Omental fat pad (tissue), 4 donors: ENCODE measurements at places on chromosomes 1 and 21.

- DNase-seq = no peak
These were observed 7.7 kb downstream of the EXTL1 start for GRCh38 chr1:26029054-26029863.

GRCh38 chr1:222463059-222463730 lies 84.7 kb downstream of the HHIPL2 start:
- DNase-seq = no peak

DNA sequence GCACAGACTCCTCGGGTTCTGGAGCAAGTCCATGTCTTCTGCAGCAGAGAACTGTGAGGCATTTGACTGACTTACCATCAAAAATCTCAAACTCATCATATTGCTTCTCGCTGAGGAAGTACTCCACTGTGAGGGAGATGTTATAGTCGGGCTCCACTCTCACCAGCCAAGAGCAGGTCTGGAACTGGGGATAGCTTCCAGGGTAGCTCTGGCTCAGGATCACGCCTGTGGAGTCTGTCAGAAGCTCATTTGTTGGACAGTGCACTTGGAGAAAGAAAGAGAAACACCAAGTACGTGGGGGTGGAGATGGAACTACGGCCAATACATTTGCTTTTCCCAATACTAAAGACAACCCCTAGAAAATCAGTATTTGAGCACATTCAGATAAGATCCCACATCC lies 111.1 kb downstream of the ZSCAN20 start:
- DNase-seq = no peak

DNA sequence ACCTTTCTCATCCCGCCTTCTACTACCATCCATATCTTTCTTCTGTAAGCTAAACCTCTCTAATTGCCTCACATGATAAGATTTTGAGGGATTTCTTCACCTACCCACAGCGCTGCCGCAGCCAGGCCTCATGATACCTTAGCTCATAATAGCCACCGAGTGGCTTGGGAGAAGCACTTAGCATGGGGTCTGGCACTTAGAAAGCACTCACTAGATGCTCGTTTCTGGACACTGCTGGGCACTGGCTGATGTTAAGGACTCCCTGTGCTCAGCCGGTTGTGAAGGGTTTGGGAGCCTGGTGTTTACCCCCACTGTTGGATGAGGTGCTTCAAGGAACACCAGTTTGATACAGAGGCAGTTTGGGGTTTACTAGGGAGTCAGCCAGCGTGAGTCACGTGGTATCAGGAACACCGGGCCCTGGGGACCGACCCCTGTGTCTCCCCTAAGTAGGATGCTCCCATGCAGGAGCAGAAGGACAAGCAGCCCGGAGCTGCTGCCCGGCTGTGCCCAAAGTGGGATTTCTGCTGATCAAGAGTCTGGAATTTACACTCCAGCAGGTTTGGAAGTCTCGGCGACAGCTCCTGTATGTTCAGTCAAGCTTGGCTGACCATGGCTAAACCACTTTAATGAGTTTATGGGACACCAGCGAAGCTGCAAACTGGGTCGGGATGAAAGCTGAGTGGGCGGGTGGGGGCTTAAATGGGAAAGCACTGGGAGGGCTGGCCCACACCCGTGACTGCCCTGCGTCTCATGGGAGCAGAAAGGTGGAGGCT lies 63.3 kb downstream of the GALNT2 start:
- DNase-seq = no peak

DNA sequence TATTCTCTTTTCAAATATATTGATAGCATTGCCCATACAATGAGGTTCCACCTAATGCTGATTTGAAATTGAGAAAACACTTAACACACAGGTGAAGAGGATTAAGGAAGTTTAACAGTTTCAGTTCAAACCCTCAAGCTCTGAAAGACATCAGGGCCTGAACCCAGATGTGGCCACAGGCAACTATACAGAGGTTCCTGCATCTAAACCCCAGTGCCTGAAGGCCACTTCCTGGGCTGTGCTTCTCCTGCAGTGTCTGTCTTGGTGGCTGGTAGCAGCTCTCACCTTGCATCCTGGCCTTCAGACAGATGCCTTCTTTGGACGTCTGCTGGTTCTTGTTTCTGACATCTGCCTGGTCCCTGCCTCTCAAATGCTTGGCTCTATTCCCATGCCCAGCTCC lies 25.1 kb upstream of the NGF start:
- no peak for DNase-seq

DNA sequence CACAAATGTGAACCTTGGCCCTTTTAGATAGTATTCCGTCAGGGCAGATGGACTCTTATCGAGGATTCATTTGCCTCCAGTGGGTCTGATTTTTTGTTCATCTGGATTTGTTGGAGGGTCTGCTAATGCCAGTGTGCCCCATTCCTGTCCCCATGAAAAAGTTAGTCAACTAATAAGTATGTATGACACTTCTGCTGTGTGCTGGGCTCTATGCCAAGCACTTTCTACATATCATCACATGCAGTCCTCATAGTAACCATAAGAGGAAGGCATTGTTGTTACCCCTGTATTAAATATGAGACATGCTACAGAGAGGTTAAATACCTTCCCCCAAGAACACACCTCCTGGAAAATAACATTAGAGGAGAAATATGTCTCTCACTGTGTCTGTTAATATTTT lies 46.6 kb upstream of the MAB21L3 start:
- DNase-seq = no peak

- no peak for DNase-seq
These were observed 86.4 kb upstream of the ZNF648 start for GRCh38 chr1:182147951-182148350.

DNA sequence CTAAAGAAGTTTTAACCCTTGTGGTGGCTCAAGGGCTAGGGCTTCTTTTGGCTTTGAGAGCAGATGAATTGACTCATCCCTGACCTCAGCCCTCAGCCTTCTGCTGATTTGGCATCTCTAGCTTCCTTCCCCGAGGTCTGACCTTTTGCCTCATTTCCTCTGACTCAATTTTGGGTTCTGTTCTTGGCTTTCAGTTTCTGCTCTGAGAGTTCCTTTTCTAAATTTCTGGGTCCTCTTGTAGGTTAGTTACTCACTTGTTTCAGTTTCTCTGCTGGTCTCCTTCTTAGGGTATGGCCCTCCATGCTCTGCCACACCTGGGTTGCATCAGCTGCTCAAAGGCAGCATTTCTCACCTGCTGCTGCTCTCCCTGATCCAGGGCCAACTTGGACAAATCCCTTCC lies 19.4 kb downstream of the PDE4B start:
- DNase-seq = no peak

DNA sequence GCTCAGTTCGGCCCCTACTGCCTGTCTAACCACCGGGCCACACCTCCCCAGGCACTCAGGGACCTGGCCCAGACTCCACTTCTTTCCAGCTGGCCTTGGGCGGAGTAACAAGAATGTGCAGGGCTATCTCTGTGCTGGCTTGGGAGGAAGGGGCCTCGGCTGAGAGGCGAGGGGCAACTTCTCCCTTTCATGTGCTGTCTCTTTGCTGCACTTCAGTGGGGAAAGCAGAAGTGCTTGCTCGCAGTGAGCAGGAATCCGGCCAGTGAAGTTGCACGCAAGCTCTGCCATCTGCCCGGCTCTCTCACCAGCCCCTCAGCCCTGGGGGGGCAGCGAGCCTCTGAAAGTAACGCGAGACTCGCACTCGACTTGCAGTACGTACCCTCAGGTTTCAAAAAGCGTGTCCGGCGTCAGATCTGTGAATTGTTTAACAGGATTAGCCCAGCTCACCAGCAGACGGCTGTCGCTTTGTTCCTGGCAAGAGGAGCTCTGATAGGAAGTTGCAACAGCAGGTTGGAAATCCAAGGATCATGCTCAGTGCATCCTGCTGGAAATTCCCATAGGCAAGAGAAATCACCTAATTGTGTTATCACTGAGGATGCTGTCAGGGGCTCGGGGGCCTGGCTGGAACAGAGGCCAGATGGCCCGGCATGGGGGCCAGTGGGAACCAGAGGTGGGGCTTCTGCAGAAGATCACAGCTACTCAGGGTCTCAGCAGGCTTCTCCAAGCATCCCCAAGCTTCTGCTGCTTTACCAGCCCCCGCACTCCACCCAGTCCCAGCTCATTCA lies 221.1 kb downstream of the NPHP4 start:
- DNase-seq = no peak

- no peak for DNase-seq
These were observed 30.7 kb downstream of the PGM1 start for GRCh38 chr1:63623952-63624351.

GRCh38 chr1:160146107-160146506 lies 5.3 kb upstream of the ATP1A4 start:
- no peak for DNase-seq

GRCh38 chr1:35561297-35561971 lies 3.8 kb downstream of the NCDN start:
- no peak for DNase-seq

DNA sequence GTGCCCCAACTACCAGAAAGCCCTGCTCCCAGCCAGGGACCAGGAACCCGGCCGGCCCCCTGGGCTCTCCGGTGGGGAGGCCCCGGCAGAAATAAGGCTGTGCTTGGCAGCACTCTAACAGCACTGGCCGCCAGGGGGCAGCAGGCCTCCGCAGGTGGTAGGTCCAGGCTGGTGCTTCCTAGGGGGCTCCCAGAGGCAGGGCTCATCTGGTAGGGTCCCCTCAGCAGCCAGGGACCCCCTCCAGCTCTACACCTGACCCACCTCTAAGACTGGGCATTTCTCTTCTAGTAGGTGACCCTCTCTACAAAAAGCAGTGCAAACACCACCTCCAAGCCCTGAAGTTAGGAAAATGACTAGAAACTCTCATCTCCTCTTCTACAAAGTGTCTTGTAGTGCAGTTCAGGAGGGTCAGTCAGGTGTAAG lies 85.6 kb downstream of the STUM start:
- DNase-seq = peak; percentile 92

- DNase-seq = no peak
These were observed 92.0 kb upstream of the S1PR1 start for GRCh38 chr1:101144671-101145448.

DNA sequence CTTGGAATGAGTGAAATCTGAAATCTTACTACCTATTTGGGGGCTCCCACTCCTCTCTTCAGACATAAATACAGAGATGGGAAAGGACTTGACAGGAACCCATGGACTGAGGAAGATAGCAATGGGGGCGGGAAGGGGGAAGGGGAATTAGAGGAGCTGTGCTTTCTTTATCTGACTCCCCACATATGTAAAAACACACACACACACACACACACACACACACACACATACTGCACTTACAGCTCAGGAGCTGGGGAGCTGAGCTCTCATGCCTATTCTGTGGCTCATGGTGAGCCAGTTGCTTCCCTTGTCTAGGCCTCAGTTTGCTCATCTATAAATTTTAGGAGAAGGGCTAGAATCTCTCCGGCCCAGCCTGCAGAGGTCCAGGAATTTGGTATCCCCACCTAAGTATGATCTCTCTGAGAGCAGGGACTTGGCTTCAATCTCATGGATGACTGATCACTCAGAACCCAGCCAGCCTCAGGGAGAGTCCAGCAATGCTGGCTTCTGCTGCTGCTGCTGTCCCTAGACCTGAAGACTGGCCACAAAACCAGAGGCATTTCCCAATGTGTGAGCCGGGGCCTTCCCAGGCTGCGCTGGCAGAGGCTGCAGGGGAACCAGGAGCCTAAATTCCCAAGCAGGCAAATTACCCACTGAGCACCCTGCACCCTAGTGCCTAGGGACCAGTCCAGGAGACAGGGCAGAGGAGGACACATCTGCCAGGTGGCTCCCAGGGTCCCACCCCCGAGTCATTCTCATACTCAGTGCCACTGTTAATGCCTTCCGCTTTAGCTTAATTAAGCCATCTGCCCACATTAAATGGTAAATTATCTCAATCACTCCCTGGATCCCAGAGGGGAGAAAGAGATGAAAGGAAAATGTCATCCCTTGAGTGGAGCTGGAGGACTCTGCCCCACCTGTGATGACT lies 57.5 kb upstream of the RBM15 start:
- no peak for DNase-seq

- no peak for DNase-seq
These were observed 140.9 kb downstream of the KCNT2 start for GRCh38 chr1:196467230-196467925.

GRCh38 chr1:28087614-28088167 lies 719 bp downstream of the EYA3 start:
- no peak for DNase-seq

GRCh38 chr1:179230721-179231120 lies 1.2 kb upstream of the ABL2 start:
- DNase-seq = no peak

- DNase-seq = no peak
These were observed 47.0 kb downstream of the CDCP2 start for GRCh38 chr1:54105736-54106269.

- DNase-seq = no peak
These were observed 4.0 kb upstream of the ZBTB18 start for GRCh38 chr1:244046907-244047611.

DNA sequence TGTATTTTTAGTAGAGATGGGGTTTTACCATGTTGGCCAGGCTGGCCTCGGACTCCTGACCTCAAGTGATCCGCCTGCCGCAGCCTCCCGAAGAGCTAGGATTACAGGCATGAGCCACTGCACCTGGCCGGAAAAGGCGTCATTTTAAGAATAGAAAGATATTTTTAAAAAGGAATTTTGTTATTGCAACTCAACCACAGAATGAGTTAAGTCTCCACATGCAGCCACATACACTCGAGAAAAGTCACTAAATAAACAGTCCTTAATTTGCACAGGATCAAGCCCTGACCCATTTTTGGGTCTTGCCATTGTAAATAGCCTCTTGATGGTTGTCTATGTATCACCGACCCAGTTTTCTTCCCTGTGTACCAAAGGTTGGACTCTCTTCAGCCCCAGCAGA lies 85.5 kb downstream of the FBXO2 start:
- DNase-seq = no peak
